ENCODE measurements at places on chromosomes 16 and 17.
A peak's percentile ranks its signal among the peaks of the same experiment; 100 is the strongest.

DNA sequence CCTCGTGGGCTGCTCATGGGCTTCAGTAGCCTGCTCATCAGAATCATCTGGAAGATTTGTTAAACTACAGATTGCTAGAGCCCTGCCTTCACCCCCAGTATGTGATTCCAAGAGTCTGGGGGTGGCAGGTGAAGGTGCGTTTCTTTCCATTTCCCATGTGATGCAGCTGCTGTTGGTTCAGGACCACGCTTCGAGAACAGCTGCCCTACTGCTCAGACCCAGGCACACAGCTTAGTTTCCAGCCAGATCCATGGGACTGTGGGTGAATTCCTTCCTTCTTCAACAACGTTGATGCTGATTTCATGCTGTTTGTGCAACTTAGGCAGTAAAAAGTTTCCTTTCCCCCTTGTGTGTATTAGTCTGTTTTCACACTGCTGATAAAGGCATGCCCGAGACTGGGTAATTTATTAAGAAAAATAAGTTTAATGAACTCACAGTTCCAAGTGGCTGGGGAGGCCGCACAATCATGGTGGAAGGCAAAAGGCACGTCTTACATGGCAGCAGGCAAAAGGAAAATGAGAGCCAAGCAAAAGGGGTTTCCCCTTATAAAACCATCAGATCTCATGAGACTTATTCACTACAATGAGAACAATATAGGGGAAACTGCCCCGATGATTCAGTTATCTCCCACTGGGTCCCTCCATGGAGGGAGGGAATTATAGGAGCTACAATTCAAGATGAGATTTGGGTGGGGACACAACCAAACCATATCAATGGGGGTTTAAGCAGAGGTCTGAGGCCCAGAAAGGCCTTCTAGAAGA, 159.2 kb downstream of the XYLT1 start:
- no peak for DNase-seq

DNA sequence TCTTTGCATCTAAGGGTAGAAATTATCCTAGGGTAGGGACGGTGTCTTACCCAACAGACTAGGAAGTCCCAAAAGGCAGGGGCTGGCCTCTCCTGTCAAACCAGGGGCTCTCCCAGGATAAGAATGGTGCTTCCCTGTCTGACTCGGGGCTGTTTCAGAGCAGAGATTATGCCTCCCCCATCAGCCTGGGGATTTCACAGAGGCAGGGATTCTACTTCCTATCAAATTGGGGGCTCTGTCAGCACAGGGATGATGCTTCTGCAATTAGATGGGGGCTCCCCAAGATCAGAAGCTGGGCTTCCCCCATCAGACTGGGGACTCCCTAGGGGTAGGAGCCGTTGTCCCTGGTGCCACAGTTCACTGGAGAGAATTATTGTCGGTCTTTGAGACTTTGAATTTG, 2.3 kb downstream of the NXPH3 start:
- DNase-seq: no peak

GRCh38 chr17:4986403-4986802, 1.1 kb downstream of the CAMTA2 start:
- DNase-seq: no peak

DNA sequence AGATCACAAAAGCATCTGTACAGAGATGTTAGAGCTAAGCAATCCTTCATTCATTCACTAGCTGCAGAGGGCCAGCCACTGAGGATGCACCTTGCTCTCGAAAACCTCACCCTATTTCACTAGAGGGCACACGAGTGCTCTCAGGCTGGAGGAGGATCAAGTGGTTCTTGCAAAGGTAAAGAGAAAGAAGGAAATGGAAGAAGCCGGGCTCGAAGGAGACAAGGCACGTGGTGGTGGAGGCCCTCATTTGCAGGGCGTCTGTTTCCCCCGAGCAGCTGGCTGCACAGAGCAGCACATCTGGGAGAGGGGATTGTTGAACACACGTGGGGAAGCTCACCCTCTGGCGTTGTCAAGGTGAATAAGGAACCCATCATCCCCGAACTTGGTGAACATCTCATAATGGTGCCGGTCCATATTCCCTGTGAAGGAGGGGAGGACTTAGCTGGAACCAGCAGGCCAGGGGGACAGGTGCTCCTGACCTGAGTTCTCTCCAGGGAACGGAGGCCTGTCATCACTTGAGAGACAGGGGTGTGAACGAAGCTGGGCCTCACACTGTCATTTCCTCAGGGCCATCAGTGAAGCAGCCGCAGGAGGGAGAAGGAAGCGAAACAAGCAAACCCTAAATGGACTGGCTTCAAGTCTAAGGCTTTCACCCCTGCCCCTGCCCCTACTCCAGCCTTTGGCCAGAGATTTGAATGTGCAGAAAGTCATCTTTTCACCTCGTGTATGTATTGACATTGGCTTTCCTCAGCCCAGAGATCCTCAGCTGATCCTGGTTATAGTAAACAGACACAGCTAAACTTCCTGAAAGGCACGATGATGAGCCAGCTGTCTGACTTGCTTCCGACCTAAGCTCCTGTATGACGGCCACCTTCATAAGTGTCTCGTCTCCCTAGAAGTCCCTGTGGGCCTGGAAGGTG, 27.6 kb downstream of the PRKAR1A start:
- DNase-seq: no peak

GRCh38 chr17:7849751-7850504, 4.9 kb upstream of the TMEM88 start:
- no peak for DNase-seq

GRCh38 chr16:30656974-30657865, 1.0 kb upstream of the FBRS start:
- no peak for DNase-seq

DNA sequence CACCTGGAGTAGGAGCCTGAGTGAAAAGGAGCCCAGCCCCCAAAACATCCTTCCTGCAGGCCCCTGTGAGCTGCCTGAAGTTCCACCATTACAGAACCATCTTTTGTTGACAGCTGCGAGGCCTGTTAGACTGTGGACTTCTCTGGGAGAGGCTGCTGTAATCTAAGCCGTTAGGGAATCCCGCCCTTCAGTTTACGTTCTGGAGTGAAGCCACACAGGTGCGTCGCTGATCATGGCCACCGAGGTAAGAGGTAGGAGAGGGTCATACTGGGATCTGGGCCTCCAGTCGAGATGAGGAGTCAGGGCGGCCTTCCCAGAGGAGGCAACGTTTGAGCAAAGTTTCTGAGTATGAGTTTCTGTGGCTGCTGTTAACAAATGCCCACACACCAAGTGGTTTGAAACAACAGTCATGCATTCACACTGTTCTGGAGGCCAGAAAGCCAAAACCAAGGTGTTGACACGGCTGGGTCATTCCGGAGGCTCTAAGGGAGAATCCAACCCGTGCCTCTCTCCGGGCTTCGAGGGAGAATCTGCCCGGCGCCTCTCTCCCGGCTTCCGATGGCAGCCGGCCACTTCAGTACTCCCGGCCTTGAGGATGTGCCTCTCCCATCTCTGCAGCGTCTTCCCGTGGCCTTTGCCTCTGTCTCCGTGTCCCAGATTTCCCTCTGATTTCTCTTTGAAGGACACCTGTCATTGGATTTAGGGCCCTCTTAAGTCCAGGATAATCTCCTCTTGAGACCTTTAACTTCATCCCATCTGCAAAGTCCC, 26.6 kb upstream of the ATP2C2 start:
- DNase-seq: no peak

DNA sequence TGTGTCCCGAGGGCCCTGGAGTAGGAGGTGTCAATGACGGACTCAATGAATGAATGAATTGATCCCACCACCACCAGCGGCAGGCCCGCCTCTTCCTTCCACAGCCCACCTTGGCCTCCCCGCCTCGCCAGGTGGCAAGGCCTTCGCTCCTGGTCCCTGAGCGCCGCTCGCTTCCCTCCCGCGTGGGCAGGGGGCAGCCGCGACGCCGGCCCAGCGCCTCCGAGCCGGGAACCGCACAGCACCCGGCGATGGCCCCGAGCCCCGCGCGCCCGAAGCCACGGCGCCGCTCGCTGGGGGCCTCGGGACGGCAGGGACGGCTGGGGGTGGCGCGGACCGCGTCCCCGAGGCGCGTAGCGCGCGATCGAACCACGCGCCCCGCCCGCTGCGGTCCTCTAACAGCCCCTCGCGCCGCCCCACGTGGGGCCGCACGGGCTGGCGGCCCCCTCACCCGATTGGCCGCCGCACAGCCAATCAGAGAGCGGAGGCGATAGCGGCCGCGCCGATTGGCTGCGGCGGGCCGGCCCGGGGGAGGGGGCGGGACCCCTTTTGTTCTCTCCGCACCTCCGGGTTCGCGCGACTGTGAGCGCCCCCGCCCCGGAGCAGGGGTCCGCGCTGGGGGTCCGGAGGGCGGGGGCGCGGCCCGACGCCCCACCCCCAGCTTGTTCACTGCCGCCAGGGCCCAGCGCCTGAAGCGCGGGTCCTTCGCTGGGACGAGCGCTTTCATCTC, 31.4 kb downstream of the ACTG1 start:
- DNase-seq: peak; percentile 70

- no peak for DNase-seq
These were observed 5.0 kb downstream of the KATNB1 start for GRCh38 chr16:57740423-57741071.

GRCh38 chr16:64638766-64639165, 483.1 kb downstream of the CDH11 start:
- no peak for DNase-seq

- DNase-seq: no peak
These were observed 401.4 kb downstream of the GRIN2A start for GRCh38 chr16:9780831-9781230.

- no peak for DNase-seq
These were observed 4.1 kb downstream of the NXN start for GRCh38 chr17:975371-975915.

- DNase-seq: no peak
These were observed 27.9 kb upstream of the CPHXL start for GRCh38 chr16:75754141-75754540.

- no peak for DNase-seq
These were observed 997 bp downstream of the HOXB7 start for GRCh38 chr17:48609759-48610281.

GRCh38 chr17:11638700-11639265, 40.5 kb downstream of the DNAH9 start:
- no peak for DNase-seq

- no peak for DNase-seq
These were observed 114.9 kb downstream of the PRKCA start for GRCh38 chr17:66417300-66417719.

DNA sequence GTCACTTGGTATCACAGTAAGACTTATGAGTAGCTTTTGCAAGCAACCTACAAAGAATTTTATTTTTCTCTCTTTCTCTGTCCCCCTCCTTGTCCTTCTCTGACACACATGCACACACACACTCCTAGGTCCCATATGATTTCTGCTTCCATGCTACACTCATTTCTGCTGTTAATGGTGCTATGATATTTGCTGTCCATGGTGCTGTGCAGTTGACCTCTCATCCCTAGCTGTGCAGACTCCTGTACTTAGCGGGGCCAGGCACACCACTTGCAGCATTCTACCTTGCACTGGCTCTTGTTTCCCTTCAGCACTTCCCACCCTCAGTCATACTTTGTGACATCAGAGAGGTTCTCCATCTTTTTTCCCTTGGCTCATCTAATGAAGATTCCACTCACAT, 158.9 kb upstream of the CNTNAP4 start:
- no peak for DNase-seq

DNA sequence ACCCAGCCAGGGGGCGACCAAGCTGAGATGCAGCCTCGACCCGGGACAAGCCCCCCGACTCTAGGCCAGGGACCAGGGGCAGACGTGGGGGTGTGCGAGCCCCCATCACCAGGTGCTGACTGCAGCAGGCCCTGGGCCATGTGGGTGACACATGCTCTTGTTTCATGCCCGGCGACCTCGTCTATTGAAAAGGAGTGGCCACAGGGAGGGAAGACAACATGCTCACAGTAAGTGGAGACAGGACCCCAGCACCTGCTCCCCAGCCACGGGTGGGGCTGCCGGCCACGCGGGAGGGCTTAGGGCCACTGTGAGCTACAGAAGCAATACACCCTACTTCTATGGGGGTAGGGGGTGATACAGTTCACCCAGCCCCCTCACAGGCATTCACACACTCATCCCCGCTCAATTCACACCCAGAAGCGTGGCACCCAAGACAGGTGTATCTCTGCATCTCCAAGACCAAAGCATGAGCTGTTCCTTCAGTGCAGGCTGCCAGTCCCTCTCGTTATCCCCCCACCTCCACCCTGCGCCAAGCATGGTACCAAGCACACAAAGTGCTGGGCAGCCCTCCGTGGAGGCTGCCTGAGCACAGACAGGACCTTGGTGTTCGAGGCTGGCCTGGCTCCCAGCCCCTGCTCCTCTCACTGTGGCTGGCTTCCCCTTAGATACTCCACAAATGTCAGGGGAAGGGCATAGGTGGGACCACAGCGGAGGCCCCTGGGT, 13.6 kb downstream of the VASN start:
- no peak for DNase-seq

DNA sequence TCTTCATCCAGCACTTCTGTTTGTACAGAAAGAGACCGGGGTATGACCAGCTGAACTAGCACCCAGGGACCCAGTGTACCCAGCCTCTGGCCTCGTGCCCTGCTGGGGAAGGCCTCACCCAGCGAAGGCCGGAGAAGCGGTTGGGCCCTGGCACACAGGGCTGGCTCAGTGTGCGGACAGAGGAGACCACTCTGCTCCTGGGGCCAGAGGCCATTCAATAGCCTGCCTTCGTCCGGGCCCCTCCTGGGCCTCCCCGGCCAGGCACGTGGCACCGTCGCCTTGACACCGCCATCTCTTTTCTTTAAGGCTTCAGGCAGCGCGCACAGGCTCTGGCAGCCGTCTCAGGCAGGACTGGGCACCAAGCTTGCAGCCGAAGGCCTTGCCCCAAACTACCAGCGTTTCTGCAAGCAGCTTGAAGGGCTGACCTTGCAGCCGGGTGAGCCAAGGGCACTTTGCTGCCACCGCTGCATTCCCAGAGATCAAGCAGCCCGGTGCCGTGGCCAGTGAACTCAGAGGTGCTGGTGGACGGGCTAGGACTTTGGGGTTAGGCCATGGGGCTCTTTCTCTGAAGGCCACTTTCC, 8.0 kb downstream of the TAX1BP3 start:
- DNase-seq: peak; percentile 56

DNA sequence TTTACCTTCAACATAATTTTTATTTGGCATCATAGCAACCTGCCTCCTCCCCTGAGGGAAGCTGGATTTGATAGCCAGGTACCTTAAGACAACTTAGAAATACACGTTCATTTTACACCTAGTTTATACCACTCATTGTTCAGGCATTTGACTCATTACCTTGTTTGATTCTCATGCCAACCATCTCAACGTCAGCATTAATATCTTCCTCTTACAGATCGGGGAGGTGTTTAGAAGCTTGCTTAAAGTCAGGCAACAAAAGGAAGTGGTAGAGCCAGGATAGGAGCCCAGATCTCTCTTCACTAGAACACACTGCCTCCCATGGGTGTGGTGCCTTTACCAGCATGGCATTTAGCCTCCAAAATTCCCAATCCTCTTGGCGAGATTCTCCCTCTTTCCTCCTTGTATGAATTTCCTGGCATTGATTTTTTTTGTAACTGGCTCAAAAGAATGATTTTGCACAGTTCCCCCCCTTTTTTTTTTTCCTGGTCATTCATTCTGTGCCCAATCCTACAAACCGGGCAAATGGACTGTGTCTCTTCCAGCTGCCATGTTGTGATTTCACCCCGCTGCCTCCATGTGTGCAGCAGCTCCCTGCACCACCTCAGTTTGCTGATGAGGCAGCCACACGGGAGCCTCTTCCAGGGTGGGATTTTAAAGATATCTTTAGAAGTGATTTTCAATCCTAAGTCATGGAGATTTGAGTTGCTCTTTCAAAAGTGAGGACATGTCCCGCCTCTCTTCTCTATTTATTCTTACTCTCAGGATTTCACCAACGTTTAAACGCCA, 383.6 kb downstream of the UTP18 start:
- no peak for DNase-seq

Data from gastrocnemius medialis (tissue), 4 donors.